ENCODE measurements at places on chromosomes 4 and X.

DNA sequence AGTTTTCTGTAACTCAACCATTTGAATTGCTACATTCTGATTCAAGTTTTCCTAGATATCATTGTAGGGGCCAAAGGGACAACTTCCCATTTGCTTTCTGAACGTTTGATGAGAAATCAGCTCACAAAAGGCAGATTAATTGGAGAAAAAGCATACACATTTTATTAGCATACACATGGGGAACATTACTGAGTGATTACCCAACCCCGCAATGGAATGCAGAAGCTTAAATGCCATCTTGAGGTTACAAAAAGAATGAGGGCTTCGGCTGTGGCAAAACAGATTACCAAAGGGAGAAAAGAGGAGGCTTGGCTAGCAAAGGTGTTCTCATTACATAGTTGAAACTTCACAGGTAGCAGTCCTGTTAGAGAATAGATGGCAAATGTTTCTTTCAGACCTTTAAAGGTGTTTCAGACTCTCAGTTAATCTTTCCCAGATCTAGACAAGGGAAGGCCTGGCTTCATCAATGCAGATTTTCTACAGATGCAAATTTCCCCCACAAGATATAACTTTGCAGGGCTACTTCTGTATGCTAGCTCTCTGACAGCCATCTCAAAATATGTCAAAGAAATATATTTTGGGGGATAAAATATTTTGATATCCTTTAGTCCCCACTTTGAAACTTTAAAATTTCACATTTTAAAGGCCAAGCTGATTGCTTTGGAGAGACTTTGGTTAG, 26.5 kb upstream of the HERC6 start:
- DNase-seq, result no peak

DNA sequence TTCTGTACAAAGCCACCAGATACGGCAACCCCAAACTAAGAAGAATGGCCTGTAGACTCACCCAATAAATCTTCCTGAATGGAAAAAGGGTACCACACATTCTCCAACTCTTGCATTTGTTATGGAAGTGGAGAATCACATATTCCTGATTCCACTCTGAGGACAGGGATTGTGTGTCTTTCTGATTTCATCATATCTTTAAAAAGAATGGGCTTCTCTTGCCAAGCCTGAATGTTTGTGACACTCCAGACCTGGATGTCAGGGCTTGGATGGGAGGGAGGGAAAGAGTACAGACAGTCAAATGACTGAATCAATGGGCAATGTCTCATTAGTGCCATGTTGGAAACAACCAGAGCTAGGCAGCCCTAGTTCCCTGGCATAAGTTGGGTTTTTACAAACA, 77.4 kb downstream of the PLAC1 start:
- DNase-seq, result no peak

- DNase-seq, result no peak
Measured at GRCh38 chr4:23904639-23905071, 14.8 kb upstream of the PPARGC1A start.

- no peak for DNase-seq
Measured at GRCh38 chr4:79390890-79391289, 17.1 kb downstream of the GK2 start.

- no peak for DNase-seq
Measured at GRCh38 chrX:139784807-139785206, 76.8 kb upstream of the MCF2 start.

DNA sequence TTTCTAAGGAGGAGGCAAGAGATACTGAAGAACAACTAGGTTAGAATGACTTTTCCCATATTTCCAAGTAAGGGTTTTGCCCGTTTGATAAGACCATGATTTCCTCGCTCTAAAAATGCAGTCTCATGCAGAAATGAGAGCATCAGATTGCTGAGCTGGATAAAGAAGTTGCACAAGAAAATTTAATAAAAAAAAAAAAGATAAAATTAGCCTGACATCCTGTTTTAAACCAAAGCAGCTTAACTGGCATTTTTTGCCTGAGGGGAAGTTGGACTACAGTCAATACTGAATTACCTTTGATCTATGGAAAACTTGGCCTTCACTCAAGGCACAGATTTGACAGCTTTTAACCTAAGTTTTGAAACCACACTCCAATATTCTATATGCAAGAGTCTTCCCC, 208.4 kb downstream of the GASK1B start:
- no peak for DNase-seq

DNA sequence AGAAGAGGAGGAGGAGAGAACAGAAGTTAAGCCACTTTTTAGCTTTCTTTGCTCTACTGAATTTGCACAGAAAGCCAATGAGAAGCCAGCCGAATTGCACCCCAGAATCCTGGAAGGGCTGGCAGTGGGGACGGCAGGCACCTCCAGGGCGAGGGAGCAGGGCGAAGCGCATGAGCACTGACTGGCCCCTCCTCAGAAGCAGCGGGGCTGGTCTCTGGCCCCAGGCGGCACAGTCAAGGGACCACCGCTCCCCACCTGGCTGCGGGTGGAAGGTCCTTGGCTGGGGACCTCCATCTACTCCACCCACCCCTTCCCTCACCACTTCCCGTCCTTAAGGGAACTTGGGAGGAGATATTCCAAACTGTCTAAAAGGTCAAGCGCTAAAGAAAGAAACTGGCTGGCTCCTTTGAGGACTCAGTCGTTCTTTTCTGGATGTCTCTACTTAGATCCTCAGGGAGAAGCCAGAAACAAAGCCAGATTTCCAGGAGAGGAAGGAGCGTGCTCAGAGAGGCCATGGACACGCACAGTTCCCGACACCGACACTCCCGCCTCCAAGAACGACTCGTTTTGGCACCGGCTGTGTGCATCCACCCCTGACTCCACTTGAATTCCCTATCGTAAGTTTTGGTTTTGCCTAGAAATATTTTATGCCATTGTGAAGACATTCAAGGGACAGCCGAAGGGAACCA, 59.5 kb upstream of the CRMP1 start:
- no peak for DNase-seq

GRCh38 chr4:105232374-105232773, 85.7 kb downstream of the TET2 start:
- no peak for DNase-seq

GRCh38 chrX:53211391-53211978, 13.5 kb downstream of the KDM5C start:
- no peak for DNase-seq

GRCh38 chr4:168615294-168616065, 118.6 kb downstream of the PALLD start:
- no peak for DNase-seq

- DNase-seq, result no peak
Measured at GRCh38 chr4:38268108-38268820, 308.1 kb downstream of the PTTG2 start.

DNA sequence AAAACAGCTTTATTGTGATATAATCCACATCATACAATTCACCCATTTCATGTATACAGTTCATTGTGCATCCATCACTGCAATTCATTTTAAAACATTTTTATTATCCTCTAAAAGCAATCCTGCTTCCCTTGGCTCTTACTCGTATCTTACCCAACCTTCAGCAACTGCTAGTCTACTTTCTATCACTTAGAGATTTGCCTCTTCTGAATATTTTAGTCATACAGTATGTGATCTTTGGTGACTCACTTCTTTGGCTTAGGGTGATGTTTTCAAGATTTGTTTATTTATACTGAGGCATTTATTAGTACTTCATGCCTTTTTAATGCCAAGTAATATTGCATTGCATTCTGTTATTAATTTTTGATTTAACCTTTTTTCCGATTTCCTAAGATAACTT, 15.0 kb upstream of the MSMO1 start:
- no peak for DNase-seq

DNA sequence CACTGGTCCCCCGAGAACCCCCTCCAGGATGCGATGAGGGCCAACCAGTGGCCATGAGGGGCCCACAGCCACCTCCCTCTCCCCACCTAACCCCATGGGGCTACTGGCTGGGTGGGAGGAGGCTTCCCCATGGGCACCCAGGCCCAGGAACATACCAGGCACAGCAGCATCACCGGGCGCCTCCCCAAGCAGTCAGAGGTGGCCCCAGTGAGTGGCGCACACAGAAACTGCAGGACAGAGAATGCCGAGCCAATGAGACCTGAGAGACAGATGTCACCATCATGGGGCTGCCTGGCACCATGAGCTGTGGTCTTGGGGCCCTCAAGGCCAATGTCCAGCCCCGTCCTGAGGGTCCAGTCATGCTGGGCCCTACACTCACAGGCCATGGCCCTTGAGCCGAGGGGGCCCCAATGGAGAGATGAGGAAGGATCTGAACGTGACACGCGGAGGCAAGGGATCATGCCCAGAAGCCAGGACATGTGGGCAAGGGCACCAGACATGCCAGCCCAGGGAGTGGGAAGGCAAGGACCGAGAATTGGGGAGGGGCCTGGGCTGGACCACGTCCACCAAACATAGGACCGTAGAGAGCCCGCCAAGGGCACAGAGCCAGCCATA, 30.1 kb downstream of the NOP14 start:
- no peak for DNase-seq

- DNase-seq, result no peak
Measured at GRCh38 chrX:77771601-77772000, 14.4 kb downstream of the ATRX start.

- DNase-seq, result no peak
Measured at GRCh38 chr4:1715002-1715758, 3.1 kb upstream of the SLBP start.

- DNase-seq, result no peak
Measured at GRCh38 chrX:131264665-131265064, 24.4 kb downstream of the IGSF1 start.

- DNase-seq, result no peak
Measured at GRCh38 chr4:139795527-139796314, 130.1 kb downstream of the MGST2 start.

DNA sequence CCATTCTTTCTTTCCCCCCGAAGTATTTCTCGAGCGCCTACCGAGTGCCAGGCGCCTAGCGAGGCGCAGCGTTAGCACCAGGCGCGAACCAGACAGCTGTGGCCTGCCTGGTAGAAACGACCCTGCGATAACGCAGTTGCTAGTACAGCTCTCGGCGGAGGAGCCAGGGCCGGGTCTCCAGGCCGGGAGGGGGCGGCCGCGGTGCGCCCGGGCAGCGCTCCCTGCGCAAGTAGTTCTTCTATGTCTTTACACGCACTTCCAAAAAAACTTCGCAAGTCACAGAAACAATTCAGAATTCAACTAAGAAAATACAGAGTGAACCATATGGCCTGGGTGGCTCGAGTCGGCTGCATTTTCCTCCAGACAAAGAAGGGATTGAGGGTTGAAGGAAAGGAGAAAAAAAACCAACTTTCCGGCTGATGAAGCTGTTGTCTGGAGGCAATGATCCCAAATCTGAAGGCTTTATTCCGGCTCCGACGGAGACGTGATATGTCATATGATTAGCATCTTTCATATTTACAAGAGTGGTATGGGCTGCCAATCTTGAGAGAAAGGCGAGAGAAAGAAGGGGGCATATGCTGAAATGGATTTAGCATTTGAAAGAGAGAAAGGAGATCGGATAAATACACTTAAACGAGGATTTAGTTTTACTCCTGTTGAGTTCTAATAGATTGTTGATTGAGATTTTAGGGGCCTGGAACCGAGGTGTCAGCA, 7.2 kb upstream of the NEUROG2 start:
- DNase-seq, result no peak

- DNase-seq, result no peak
Measured at GRCh38 chr4:133969202-133969848, 232.3 kb downstream of the PABPC4L start.

DNA sequence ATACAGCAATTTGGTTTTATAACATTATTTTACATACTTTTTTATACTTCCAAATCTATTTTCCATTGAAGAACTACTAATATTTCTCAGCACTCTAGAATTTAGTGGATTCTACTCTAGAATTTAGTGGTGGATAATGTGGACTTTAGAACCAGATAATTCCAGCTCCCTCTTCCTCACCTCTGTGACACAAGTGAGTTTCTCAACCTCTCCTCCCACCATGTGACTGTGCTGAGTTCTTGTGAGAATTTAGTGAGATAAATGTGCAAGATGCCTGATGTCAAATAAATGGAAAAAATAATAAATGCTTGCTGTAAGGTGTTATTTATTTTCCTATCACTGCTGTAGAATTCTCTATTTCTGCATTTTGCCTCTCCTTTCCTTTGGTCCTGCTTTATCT, 107.3 kb downstream of the CPEB2 start:
- no peak for DNase-seq

- no peak for DNase-seq
Measured at GRCh38 chrX:152480269-152481212, 29.4 kb upstream of the GABRA3 start.

GRCh38 chr4:68297137-68297536, 51.6 kb upstream of the TMPRSS11B start:
- no peak for DNase-seq

DNA sequence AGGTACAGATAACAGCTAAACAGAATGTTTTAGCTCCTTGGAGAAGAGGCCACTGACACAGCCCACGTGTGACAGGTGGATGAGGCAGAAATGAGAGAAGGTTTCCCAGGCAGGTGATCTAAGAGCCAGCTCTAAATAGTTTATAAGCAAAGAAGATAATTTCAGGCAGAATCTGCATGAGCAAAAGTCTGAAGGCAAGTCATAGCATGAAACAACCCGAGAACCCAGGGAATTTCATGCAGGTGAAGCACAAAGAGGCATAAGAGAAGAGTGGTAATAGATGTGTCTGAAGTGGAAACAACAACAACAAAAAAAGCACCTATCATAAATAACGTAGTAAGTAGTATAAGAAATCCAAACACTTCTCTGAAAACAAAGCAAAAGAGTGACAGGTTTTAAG, 275.8 kb upstream of the CPEB2 start:
- DNase-seq, result no peak

GRCh38 chrX:50577326-50577725, 106.7 kb upstream of the DGKK start:
- no peak for DNase-seq

DNA sequence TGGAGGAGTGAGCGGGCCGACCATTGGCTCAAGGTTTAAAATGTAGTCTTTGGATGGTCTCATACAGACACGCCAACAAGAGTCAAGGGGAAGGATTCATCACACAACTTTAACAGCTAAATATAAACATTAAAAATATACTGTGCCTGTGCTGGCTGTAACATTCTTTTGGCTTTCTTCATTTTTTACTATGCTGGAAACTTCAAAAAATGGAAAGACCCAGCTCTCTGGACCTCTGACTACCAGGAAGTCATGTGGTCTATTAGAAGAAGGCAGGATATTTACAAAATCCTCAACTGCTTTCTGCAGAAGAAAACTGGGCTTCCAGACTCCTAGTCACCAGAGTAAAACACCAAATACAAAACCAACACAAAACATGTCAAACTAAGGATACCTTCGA, 49.8 kb upstream of the KLF3 start:
- no peak for DNase-seq

GRCh38 chr4:71609651-71610050, 174.2 kb downstream of the GC start:
- no peak for DNase-seq

- no peak for DNase-seq
Measured at GRCh38 chrX:40853816-40854123, 118.4 kb upstream of the MED14 start.

GRCh38 chrX:47540754-47541538, 20.1 kb upstream of the ARAF start:
- DNase-seq, result no peak

GRCh38 chr4:1512051-1512737, 106.0 kb upstream of the NKX1-1 start:
- no peak for DNase-seq

- DNase-seq, result no peak
Measured at GRCh38 chrX:104806346-104806745, 240.3 kb downstream of the IL1RAPL2 start.

- no peak for DNase-seq
Measured at GRCh38 chr4:151676301-151676700, 84.5 kb downstream of the GATB start.

Measured in stimulated activated CD4-positive, alpha-beta T cell treated with anti-CD3 and anti-CD28 coated beads, Interleukin-12 subunit alpha, Interleukin-12 subunit beta, amount 100 ng/mL, for 24 hours (primary cell).